ENCODE measurements at places on chromosomes 7 and 10. TPM values are rescaled to one million over a fixed set of nuclear protein-coding genes. Genes with fewer than 3 reads are reported as not detected.

The GNGT1 gene
- total RNA-seq, result not detected

The NCAPG2 gene
- 3.5 TPM for total RNA-seq

The LRCH4 gene
- total RNA-seq, result 26.1 TPM

The CPED1 gene
- 51.2 TPM for total RNA-seq

The GTF2I gene
- total RNA-seq, result 108 TPM

The FOXP2 gene
- 3.7 TPM for total RNA-seq

The FRAT1 gene
- total RNA-seq, result 3.7 TPM

The ARID5B gene
- total RNA-seq, result 26.6 TPM

The ADRA2A gene
- 0.19 TPM for total RNA-seq

- DNase-seq, result no peak
These were observed 140.8 kb upstream of the NFE2L3 start for GRCh38 chr7:26011039-26011696.

Measured in heart left ventricle (tissue), 16 donors.